ENCODE measurements at places on chromosomes 1 and 21. TPM values are rescaled to one million over a fixed set of nuclear protein-coding genes. Genes with fewer than 3 reads are reported as not detected.
A peak's percentile ranks its signal among the peaks of the same experiment; 100 is the strongest.

- no peak for DNase-seq
- no peak overlapping the region for H3K27ac ChIP-seq
- H3K4me3 ChIP-seq: no peak overlapping the region
- H3K4me1 ChIP-seq: peaks cover 29% of the 10 kb centered on the region
- no peaks in the 10 kb centered on the region for H3K27me3 ChIP-seq
These were observed 19.1 kb downstream of the ABCA4 start for GRCh38 chr1:94101613-94102525.

DNA sequence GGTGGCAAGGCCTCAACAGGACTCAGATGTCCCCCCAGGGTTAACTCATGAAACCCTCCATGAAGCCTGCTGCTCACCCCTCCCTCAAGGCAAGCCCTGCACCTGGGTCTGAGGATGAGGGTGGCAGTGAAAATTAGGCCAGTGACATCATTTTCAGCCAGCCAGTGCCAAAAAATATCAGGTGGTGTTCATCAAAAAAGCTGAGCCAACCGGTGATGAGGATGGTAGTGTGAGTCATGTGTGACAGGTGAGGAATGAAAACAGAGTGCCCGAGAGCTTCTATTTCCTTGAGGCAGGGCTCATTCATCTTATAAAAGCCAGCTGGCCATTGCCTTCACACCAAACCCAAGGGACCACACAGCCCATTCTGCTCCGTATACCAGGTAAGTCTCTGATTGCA lies at the start of gene SPRR1A:
SPRR1A (plus strand) TSS at position 339 of the 400 bp plus-strand sequence. CDS start 1,150 bp downstream, outside the sequence.
- no peaks in the 10 kb centered on the region for H3K36me3 ChIP-seq
- H3K4me3 ChIP-seq: no peak within 1 kb of the TSS
- no peak within 1 kb of the TSS for H3K27ac ChIP-seq
- H3K27me3 ChIP-seq: no peaks in the 10 kb centered on the region

- H3K4me3 ChIP-seq: no peak overlapping the region
- H3K27ac ChIP-seq: no peak overlapping the region
- H3K27me3 ChIP-seq: no peaks in the 10 kb centered on the region
- H3K36me3 ChIP-seq: no peaks in the 10 kb centered on the region
- H3K4me1 ChIP-seq: peaks cover 17% of the 10 kb centered on the region
- no peak for DNase-seq
These were observed 47.5 kb downstream of the SYDE2 start for GRCh38 chr1:85153149-85153891.

- no peaks in the 10 kb centered on the region for H3K4me1 ChIP-seq
- no peak overlapping the region for H3K27ac ChIP-seq
- no peaks in the 10 kb centered on the region for H3K36me3 ChIP-seq
- no peak for DNase-seq
- H3K4me3 ChIP-seq: no peak overlapping the region
These were observed 155.1 kb downstream of the COP1 start for GRCh38 chr1:176051902-176052518.

DNA sequence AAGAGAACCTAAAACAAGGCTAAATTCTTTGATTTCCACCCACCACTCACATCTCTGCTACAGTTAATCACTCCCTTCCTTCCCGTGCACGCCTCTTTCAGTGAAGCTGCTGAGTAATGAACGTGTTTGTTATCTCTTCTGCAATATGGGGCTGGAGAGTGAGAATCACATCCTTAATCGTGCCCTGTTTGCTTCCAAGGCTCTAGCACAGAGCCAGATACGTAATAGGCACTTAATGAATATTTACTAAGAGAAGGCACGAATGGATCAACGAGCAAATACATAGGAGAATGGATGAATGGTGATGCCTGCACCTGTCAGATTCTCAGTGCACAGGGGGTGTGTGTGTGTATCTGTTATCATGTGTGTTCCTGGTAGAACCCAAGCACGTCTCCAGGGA lies 22.1 kb upstream of the FAM43B start:
- H3K36me3 ChIP-seq: no peaks in the 10 kb centered on the region
- no peak overlapping the region for H3K27ac ChIP-seq
- no peak for DNase-seq
- no peak overlapping the region for H3K4me3 ChIP-seq
- peaks cover 46% of the 10 kb centered on the region for H3K27me3 ChIP-seq

DNA sequence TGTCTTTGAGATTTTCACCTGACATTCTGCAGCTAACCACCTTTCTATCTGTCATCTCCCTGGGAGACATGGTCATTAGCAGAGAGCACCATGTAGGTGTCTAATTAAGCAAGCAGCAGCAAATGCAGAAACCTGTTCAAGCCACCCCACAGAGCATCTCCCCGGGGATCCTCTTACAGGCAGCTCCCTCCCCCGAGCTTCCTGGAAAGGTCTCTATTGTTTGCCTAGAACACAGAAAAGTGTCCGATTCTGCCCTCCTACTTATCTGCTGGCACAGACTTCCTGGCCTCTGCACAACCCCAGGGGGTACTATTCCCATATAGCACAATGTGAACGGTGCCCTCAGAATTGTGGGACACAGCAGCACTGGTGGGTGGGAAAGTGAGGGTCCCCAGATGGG lies 46.1 kb downstream of the PLEKHA6 start:
- no peak overlapping the region for H3K27ac ChIP-seq
- H3K4me3 ChIP-seq: no peak overlapping the region
- H3K27me3 ChIP-seq: no peaks in the 10 kb centered on the region
- peaks cover 27% of the 10 kb centered on the region for H3K4me1 ChIP-seq

- DNase-seq: no peak
- peaks cover 8% of the 10 kb centered on the region for H3K36me3 ChIP-seq
- peaks cover 19% of the 10 kb centered on the region for H3K4me1 ChIP-seq
- no peak overlapping the region for H3K27ac ChIP-seq
These were observed 1.1 kb downstream of the DFFB start for GRCh38 chr1:3858231-3858981.

GRCh38 chr1:246064891-246065290 lies 442.2 kb downstream of the SMYD3 start:
- no peaks in the 10 kb centered on the region for H3K27me3 ChIP-seq
- H3K4me3 ChIP-seq: no peak overlapping the region
- no peaks in the 10 kb centered on the region for H3K36me3 ChIP-seq
- H3K27ac ChIP-seq: no peak overlapping the region
- peaks cover 15% of the 10 kb centered on the region for H3K4me1 ChIP-seq
- DNase-seq: no peak

- no peak overlapping the region for H3K4me3 ChIP-seq
- DNase-seq: no peak
- H3K36me3 ChIP-seq: no peaks in the 10 kb centered on the region
These were observed 45.9 kb downstream of the OLIG1 start for GRCh38 chr21:33115631-33116510.

DNA sequence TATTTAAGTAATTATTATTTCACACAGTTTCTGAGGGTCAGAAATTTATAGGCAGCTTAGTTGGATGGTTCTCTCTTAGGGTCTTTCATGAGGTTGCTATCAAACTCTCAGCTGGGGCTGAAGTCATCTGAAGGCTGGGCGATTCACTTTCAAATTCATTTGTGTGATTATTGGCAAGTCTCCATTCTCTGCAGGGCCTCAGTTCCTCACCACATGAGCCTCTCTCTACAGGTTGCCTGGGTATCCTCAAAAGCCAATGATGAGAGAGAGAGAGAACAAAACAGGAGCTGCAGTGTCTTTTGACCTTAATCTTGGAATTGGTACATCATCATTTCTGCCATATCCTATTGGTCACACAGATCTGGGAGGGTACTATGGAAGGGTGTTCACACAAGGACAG lies 29.6 kb upstream of the COG2 start:
- H3K4me3 ChIP-seq: no peak overlapping the region
- no peak for DNase-seq
- no peaks in the 10 kb centered on the region for H3K27me3 ChIP-seq
- no peaks in the 10 kb centered on the region for H3K36me3 ChIP-seq

- peaks cover 23% of the 10 kb centered on the region for H3K4me1 ChIP-seq
- no peak overlapping the region for H3K27ac ChIP-seq
- no peak overlapping the region for H3K4me3 ChIP-seq
- H3K27me3 ChIP-seq: no peaks in the 10 kb centered on the region
- no peak for DNase-seq
- no peaks in the 10 kb centered on the region for H3K36me3 ChIP-seq
These were observed 203.9 kb downstream of the RHOU start for GRCh38 chr1:228939001-228939691.

GRCh38 chr1:26585471-26585870 lies 55.9 kb downstream of the RPS6KA1 start:
- peaks cover 9% of the 10 kb centered on the region for H3K4me1 ChIP-seq
- no peaks in the 10 kb centered on the region for H3K27me3 ChIP-seq
- no peaks in the 10 kb centered on the region for H3K36me3 ChIP-seq
- no peak overlapping the region for H3K4me3 ChIP-seq
- H3K27ac ChIP-seq: no peak overlapping the region
- DNase-seq: no peak

- peaks cover 11% of the 10 kb centered on the region for H3K4me1 ChIP-seq
- no peaks in the 10 kb centered on the region for H3K36me3 ChIP-seq
- H3K27me3 ChIP-seq: no peaks in the 10 kb centered on the region
- H3K4me3 ChIP-seq: no peak overlapping the region
- no peak for DNase-seq
- no peak overlapping the region for H3K27ac ChIP-seq
These were observed 359.2 kb upstream of the PKN2 start for GRCh38 chr1:88324899-88325298.

- H3K4me1 ChIP-seq: peaks cover 19% of the 10 kb centered on the region
- H3K27me3 ChIP-seq: no peaks in the 10 kb centered on the region
- no peak overlapping the region for H3K4me3 ChIP-seq
- H3K27ac ChIP-seq: peak overlapping the region; percentile 11
These were observed 48.4 kb downstream of the ADAMTS5 start for GRCh38 chr21:26918323-26919079.

GRCh38 chr1:183593356-183593755 lies 3.1 kb upstream of the NCF2 start:
- DNase-seq: no peak
- H3K36me3 ChIP-seq: no peaks in the 10 kb centered on the region
- no peak overlapping the region for H3K4me3 ChIP-seq
- peaks cover 9% of the 10 kb centered on the region for H3K27me3 ChIP-seq
- no peaks in the 10 kb centered on the region for H3K4me1 ChIP-seq
- H3K27ac ChIP-seq: no peak overlapping the region

GRCh38 chr1:43688594-43689000 lies 18.7 kb upstream of the ST3GAL3 start:
- H3K27me3 ChIP-seq: no peaks in the 10 kb centered on the region
- DNase-seq: no peak
- no peaks in the 10 kb centered on the region for H3K4me1 ChIP-seq
- H3K4me3 ChIP-seq: no peak overlapping the region

DNA sequence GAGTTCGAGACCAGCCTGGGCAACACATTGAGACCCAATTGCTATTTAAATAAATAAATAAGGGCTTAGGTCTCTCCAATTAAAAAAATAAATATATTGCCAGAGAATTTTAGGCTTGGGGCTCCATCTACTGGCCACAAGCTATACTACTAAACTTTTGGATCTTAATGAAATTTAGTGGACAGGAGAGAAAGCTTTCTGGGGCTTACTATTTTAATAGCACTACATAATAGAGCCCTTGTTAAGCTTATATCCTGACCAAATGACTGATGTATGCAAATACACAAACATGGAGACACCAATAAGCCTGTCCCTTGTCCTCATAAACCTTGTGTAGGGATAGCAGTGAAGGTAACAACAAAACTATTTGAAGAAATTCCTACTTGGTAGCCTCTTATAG lies 18.4 kb downstream of the CCT3 start:
- H3K4me1 ChIP-seq: no peaks in the 10 kb centered on the region
- no peak overlapping the region for H3K27ac ChIP-seq
- DNase-seq: no peak
- H3K4me3 ChIP-seq: no peak overlapping the region

DNA sequence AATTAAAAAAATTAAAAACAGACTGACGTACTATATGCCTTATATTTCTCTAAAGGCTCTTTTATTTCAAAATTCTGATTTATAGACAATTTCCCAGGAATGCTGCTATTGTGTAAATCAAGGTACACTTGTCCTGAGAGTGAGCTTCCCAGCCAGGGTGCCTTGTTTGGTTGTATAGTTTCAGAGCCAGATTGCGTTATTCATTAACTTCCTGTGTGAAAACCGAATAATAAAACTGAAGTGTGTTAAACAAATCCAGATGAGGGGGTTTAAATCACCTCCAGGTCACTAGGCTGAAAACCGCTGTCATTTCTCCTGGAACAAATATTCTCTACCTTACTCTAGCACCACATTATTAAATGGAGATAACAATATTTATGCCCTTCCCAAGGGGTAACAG lies 68.7 kb downstream of the LMX1A start:
- no peak for DNase-seq
- peaks cover 15% of the 10 kb centered on the region for H3K27me3 ChIP-seq
- no peak overlapping the region for H3K27ac ChIP-seq
- H3K4me1 ChIP-seq: no peaks in the 10 kb centered on the region
- H3K36me3 ChIP-seq: no peaks in the 10 kb centered on the region

DNA sequence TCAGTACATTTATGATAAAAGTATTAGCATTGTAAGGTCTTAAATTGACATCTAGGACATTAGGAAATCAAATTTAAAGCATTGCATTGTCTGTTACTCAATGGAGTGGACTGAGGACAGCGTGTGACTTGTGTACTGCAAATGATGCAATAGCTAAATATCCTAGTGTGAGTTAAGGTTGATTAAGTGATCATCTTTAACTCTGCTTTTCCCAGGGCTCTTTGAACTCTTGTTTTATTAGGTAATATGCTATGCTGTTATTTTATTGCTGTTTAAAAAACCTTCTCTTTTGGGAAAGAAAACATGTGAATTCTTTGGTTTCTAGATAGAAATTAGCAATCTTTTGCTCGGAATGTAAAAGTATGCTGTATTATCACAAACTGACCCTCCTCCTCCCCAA lies 38.6 kb downstream of the NFIA start:
- DNase-seq: no peak
- no peak overlapping the region for H3K4me3 ChIP-seq
- H3K27me3 ChIP-seq: no peaks in the 10 kb centered on the region
- no peaks in the 10 kb centered on the region for H3K4me1 ChIP-seq
- no peak overlapping the region for H3K27ac ChIP-seq

GRCh38 chr1:200452850-200453552 lies 43.2 kb upstream of the ZNF281 start:
- no peaks in the 10 kb centered on the region for H3K36me3 ChIP-seq
- no peak overlapping the region for H3K27ac ChIP-seq
- no peak for DNase-seq
- H3K4me3 ChIP-seq: no peak overlapping the region

- H3K4me1 ChIP-seq: no peaks in the 10 kb centered on the region
- DNase-seq: no peak
- peaks cover 72% of the 10 kb centered on the region for H3K36me3 ChIP-seq
- no peak overlapping the region for H3K4me3 ChIP-seq
- no peaks in the 10 kb centered on the region for H3K27me3 ChIP-seq
These were observed 15.5 kb upstream of the PSMG1 start for GRCh38 chr21:39198800-39199199.

GRCh38 chr1:193358419-193358818 lies 172.0 kb upstream of the B3GALT2 start:
- H3K36me3 ChIP-seq: no peaks in the 10 kb centered on the region
- H3K4me3 ChIP-seq: no peak overlapping the region
- DNase-seq: no peak
- H3K27ac ChIP-seq: no peak overlapping the region
- H3K27me3 ChIP-seq: no peaks in the 10 kb centered on the region

- peaks cover 12% of the 10 kb centered on the region for H3K27me3 ChIP-seq
- DNase-seq: peak; percentile 54
- H3K4me1 ChIP-seq: no peaks in the 10 kb centered on the region
- no peaks in the 10 kb centered on the region for H3K36me3 ChIP-seq
- no peak overlapping the region for H3K27ac ChIP-seq
- H3K4me3 ChIP-seq: no peak overlapping the region
These were observed 277.0 kb downstream of the PTPRU start for GRCh38 chr1:29513357-29513756.

CAP1 gene
- 642 TPM for total RNA-seq

ERVH48-1 gene
- total RNA-seq: not detected

NPPA gene
- not detected for total RNA-seq

PRAMEF26 gene
- total RNA-seq: not detected

ZNF683 gene
- not detected for total RNA-seq

GBP7 gene
- total RNA-seq: not detected

C1orf141 gene
- not detected for total RNA-seq

VANGL1 gene
- 22.4 TPM for total RNA-seq

PYCR2 gene
- 61.6 TPM for total RNA-seq

All from SJSA1 (cell line).